Right lobe of liver (tissue), 6 donors: ENCODE measurements at places on chromosomes 7 and 10. TPM values are rescaled to one million over a fixed set of nuclear protein-coding genes. Genes with fewer than 3 reads are reported as not detected.

- DNase-seq: no peak
Measured at GRCh38 chr10:91054325-91054724, 133.4 kb upstream of the ANKRD1 start.

GRCh38 chr7:84697506-84697905 lies 489.4 kb downstream of the SEMA3D start:
- DNase-seq: no peak

DNA sequence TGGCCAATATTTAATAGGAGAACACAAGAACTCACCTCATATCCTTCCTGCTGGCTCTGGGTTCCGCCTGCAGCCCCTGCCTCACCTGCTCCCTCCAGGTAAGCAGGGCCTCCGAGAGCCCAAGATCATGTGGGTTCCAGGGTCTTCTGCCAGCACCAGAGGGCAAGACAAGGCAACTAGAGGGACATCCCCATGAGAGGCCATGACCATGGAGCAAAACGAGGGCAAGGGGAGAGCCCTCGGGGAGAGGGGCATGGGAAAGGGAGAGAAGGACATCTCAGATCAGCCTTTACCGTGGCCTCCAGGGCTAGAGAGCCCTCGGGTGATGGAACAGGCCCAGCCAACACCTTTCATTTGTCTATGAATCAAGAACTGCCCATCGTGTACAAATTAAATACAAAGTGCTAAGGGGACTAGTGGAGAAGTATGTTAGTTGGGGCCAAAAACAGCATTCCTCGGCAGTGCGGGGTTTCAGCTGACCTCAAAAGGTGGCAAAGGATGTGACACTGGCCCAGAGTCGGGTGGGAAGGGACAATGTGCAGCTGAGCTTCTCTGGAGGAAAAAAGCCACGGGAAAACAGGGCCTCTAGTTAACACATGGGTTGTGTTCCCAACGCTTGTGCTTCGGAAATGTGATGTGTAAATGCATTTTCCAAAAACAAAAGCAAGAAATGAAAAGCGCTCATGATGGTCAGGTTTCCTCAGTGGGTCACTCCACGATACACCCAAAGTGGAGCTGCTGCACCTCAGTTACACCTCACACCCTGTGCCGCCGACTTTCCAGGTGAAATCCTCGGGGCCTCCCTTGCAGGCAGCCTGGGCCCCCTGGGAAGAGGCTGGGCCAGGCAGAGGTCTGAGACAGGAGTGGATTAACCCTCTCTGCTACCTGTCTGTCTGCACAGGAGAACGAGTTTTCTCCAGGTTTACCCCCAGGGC lies 2.0 kb downstream of the AOC1 start:
- no peak for DNase-seq

- no peak for DNase-seq
Measured at GRCh38 chr10:78920011-78920410, 148.8 kb upstream of the ZMIZ1 start.

DNA sequence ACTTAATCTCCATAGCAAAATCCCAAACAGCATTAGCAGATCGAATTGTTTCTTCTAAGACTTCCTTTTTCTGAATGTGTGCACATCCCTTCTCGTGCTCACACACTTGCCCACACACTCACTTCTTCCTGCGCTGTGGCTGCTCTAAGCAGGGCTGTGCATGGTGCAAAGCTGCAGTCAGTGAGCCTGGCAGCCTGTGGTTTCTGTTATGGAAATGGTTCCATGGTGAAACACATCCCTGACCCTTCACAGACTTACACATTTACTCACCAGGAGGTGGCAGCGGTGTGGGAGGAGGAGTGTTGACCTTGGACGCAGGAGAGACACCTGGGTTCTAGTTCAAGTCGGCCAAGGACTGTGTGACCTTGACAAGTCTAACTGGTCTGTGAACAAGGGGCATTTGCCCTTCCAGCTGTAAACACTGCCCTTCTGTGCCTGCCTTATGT lies 24.9 kb downstream of the MTURN start:
- DNase-seq: no peak

DNA sequence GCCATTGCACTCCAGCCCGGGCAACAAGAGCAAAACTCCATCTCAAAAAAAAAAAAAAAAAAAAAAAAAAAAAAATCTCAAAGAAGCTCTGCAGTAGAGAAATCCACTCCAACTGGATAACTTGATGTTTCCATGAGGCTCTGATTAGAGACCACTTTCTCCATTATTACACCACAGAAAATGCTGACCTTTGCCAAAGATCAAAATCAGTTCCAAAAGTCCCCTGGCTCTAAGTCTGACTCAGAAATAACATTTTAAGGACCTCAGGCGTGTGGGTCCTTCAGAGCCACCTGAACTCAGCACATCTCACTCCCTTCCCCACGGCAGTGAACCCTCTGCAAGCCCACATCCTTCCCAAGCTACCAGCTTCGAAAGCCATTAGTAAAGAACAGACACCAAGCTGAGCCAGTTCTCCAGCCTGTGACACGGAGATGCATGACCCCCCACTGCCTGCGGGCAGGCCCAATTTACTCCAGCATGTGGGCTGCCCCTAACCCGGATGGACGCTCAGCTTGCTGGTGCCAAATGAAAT lies 13.8 kb upstream of the TMEM120A start:
- DNase-seq: no peak

FGFBP3 gene
- total RNA-seq: 0.22 TPM

MALRD1 gene
- total RNA-seq: 0.29 TPM

INMT gene
- total RNA-seq: 38.0 TPM

LBX1 gene
- not detected for total RNA-seq

HOXA7 gene
- total RNA-seq: not detected

CLCN1 gene
- not detected for total RNA-seq
